Stimulated activated CD8-positive, alpha-beta memory T cell treated with anti-CD3 and anti-CD28 coated beads, Interleukin-7, amount 100 ng/mL, for 1 hour (primary cell): ENCODE measurements at places on chromosomes 4 and X.
A peak's percentile ranks its signal among the peaks of the same experiment; 100 is the strongest.

- DNase-seq = no peak
Measured at GRCh38 chr4:81214144-81214880, 710 bp downstream of the PRKG2 start.

- DNase-seq = no peak
Measured at GRCh38 chr4:173529477-173530325, at the start of gene HAND2. TSS of gene HAND2 (minus strand) at chr4:173530229. CDS start at chr4:173529289, 940 bp downstream.

GRCh38 chr4:25970691-25971432 lies 56.8 kb downstream of the SMIM20 start:
- DNase-seq = no peak

DNA sequence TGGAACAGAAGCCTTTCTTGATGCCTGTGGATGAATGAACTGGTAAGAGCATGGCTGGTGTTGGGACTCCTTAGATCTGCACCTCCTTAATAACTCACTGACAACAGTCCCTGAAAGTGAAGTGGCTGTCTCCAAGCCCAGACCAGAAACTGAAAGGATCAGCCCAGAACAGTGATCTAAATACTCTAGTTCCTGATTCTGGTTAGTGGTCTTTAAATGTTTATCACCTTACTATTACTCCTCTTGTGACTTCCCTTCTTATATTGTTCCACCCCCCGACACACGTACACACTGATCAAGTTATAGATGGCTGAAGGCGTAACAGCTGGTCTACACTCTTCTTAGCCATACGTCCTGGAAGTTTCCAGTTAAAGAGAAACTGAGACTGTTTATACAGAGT lies 33.8 kb upstream of the ARMCX2 start:
- DNase-seq = no peak

DNA sequence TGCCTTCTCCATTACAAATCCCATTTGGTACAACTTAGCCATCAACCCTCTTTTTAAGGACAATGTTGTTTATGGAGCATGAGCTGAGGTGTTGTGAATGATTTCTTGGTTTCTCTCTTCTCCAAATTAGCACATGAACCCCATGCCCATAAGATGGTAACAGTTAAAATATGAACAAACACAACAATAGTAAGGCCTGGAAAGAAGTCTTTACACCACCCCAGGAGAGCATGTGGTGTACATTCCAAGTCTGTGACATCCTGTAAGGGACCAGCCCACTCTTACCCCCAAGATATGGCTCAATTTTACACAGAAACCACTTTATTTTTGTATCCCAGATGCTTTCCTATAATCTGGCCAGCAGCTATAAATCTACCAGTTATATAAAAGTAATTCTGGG lies 226.1 kb downstream of the COX18 start:
- no peak for DNase-seq

DNA sequence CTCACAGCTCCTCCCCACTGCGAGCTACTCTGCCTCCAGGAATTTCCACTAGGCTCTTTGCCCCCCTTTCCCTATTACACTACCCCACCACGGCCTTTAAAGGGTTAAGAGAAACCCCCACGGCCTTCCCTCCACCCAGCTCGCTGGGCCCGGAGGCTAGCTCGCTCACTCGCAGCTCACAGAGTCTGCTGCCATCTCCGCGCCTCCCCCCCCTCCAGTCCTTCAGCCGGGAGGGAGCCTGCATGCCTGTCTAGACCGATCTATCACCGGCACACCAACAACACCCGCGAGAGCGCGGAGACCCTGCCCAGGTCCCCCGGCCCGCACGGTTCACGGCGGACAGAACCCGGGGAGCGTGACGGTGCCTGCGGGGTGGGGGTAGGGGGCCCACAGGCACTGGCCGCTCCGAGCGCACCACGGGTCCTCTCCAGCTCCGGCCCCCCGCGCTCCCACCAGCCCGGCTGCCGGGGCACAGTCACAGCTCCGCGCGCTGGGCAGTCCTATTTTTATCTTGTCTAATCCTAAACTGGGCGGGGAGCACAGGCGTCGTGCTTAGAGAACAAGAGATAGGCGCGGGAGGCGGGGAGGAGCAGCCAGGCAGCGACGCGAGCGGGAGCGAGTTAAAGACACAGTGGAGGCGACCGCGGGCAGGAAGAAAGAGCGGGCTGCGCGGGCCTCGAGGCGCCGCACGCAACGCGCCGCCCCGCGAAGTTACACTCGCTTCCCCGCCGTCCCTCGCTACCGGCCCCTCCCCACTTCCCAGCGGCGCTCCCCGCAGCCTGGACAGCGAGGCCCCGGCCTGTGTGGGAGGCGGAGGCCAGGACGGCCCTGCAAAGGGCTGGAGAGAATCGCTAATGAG lies 3.5 kb downstream of the BCOR start:
- DNase-seq = no peak

DNA sequence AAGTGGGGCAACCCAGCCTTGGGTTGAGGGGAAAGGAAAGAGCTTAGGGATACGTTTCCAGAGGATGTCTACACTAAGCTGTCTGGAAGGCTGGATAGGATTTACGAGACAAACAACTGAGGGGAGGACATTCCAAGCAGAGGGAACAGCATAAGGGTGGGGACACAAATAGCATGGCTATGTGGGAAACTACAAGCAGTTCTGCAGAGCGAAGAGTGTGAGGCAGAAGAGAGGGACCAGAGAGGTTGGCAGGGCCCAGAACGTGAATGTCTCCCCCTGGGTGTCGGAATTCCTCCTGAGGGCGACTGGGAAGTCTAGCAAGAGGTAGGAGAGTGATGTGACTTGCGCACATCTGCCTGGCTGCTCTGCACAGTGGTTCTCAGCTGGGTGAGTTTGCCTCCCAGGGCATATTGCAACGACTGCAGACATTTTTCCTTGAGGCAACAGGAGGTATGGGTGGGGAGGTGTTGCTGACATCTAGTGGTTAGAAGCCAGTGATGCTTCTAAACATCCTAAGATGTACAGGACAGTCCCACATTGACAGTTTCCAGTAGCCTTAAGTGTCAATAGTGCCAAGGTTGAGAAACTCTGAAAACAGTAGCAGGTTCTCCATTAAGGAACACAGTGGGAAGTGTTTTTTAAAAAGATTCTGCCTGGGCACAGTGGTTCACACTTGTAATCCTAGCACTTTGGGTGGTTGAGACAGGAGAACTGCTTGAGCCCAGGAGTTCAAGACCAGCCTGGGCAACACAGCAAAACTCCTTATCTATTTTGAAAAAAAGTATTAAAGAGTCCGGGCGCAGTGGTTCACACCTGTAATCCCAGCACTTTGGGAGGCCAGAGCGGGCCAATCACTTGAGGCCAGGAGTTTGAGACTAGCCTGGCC lies 9.2 kb downstream of the NDUFA1 start:
- DNase-seq = no peak

DNA sequence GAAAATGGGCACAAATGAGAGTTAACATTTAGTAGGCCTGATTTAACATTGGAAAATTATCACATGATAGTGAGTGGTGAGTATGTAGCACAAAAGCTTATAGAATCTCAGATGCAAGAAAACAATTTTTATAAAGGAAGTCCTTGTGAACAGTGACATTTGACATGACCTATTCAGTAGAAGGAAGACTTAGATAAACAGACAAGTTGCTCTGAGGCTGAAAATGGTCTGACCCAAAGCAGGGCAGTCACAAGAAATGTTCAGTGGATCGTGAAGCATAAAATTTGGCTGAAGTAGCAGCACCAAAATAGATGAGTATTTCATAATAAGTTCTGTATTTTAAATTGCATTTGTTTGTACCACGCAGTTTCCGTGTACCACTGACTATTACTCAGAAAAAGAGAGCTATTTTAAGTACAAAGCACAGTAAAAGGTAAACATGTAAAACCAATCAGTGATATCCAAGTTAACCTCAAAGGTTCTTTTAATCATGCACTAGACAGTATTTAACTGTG lies 605.7 kb upstream of the PABPC4L start:
- no peak for DNase-seq

GRCh38 chr4:73593631-73594241 lies 26.5 kb downstream of the RASSF6 start:
- no peak for DNase-seq

GRCh38 chr4:125808570-125808969 lies 493.8 kb downstream of the FAT4 start:
- no peak for DNase-seq

DNA sequence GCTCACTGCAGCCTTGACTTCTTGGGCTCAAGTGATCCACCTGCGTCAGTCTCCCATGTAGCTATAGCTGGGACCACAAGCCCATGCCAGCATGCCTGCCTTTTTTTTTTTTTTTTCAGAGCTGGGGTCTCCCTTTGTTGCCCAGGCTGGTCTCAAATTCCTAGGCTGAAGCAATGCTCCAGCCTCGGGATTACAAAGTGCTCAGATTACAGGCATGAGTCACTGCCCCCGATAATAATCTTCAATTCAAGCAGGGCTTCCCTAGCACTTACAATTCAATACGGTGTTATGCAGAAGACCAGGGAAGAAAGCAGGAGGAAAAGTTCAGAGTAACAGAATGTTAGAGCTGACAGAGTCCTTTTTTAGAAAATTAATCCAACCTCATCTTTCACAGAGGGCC lies 26.1 kb downstream of the OTOP1 start:
- no peak for DNase-seq

DNA sequence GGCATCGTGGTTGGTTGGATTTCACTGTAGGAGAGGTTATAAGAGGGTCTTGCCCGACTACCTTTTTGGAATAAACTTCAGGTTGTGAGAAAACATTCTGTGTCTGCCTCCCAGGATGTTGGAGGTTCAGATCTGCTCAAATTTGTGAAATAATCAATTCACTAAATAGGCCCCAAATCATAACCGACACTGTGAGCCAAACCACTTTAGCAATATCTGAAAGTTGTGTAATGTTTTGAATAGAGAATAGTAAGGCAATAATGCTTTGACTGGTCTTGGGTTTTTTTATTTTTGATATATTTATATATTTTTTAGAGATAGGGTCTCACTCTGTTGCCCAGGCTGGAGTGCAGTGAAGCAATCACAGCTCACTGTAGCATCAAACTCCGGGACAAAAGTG lies 131.2 kb downstream of the GLRA3 start:
- no peak for DNase-seq

DNA sequence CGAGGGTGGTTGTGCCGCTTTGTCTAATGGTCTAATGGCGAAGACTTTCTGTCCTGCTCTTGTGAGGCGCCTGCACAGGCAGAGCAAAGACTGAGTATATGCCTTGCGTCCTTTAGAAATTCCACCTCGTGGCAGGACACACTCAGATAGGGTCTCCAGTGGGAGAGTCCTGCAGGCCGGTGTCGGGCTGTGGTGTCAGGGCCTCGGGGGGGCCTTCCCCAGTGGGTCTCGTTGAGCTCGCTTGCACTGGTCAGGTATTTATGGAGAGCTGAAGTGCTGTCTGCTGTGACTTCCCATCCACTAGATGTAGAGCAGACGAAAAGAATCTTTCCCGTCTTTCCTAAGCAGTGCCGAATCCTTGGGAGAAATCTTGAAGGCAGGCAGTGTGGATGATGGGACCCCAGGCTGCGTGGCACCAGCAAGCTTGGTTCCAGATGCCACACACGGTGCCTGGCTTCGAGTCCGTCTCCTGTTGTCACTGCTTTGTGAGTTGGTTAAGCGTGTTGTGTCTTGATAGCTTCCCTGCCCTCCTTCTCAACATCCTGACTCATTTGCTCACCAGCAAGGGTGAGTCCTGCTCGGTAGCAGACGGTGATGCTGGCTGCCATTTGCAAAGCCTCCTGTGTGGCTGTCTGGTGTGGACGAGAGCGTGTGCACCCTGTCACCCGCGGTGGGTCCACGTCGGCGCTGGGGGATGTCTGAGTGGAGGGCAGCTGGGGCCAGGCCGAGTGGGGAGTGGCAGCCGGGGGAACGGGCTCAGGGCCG lies 20.5 kb downstream of the MAEA start:
- DNase-seq = no peak

- no peak for DNase-seq
Measured at GRCh38 chr4:992297-993110, 700 bp downstream of the SLC26A1 start.

DNA sequence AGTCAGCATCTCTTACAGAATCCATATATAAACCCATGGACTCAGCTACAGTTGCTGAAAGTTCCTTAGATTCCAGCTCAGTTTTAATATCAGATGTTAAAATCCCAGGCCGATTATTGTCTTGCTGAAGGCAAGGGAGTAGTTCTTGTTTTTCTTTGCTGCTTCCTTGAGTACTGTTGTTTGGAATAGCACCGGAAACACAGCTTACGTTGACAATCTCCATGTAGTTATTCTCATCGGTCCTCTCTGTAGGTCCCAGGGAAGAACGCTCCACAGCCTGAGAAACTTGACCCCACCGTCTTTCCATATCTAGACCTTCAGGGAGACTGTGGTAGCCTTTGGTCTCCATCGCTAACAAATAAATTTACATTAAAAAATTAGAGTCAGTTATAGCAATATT lies 5.7 kb downstream of the NR3C2 start:
- no peak for DNase-seq

DNA sequence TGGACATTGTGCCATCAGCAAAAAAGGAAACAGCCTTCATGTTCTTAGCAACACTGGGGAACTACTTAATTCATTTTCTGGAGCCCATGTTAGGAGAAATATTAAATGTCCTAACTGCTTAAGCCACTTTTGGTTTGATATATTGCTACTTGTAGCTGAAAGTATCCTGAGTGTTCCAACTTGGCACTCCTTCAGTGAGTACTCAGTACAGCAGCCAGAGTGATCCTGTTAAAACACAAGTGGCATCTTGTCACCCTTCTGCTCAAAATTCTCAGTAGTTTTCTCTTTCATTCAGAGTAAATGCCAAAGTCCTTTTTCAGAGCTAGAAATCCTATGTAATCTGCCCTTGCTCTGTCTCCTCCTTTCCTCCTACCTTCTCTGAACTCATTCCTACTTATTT lies 522.0 kb downstream of the GRID2 start:
- no peak for DNase-seq

DNA sequence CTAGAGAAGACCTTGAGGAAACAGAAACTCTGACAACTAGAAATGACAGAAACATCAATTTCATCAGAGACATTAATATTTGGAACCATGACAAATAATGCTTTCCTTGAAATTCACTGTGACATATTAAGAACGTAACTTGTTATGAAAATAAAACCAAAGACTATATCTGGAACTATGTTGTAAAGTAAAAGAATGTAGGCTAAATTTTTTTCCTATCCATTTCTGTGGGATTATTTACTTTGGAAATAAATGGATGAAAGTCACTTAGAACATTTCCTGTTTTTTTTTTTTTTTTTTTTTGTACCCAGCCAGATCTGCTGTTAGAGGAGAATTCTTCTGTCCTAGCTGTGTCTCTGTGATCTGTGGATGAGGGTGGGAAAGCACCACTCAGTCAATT lies 255.9 kb downstream of the SPRY1 start:
- DNase-seq = no peak

DNA sequence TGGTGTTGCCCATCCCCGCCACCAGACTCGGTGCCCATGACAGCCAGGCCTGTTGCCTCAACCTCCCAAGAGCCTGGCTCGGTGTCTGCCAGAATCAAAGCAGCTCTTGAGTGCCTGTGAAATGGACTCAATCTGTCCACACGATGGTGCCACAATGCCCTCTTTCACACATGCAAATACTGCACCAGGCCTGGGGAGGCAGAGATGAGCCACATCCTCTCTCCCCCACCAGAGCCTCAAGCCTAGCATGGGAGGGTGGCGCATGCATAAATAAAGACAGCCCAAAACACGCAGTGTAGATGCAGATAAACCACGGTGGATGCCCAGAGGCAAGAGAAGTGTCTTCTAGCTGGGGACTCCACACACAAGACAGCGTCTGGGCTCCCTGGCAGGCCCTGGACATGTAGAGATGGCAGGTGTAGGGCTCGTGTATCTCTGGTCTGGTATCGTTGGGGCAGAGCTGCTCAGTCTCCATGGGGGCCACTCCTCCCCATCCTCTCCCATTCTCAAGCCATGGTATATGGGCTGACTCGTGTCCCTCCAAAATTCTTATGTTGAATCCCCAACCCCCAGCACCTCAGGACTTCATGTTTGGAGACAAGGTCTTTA lies 65.6 kb downstream of the JAKMIP1 start:
- peak; percentile 3 for DNase-seq

- no peak for DNase-seq
Measured at GRCh38 chr4:18366892-18367291, 345.3 kb upstream of the LCORL start.
